ENCODE measurements at places on chromosomes 11 and 22.

DNA sequence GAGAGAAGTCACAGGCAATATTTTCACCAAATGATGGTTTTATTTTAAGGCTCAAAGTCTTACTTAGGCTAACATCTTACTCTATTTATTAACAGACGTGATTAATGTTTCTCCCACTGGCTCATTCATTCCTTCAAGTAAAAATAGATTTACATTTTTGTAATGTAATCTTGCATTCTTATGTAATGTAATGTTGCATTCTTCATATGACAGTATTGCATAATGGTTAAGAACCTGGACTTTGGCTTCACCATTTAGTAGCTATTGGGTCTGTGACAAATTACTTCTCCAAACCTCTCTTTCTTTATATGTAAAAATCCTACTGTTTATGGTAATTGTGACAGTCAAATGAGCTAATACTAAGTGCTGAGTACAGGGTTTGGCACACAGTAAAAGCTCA lies 3.3 kb upstream of the DIXDC1 start:
- DNase-seq: no peak

- DNase-seq: peak; percentile 45
Measured at GRCh38 chr11:130592056-130592455, 143.6 kb downstream of the ADAMTS15 start.

GRCh38 chr11:65095427-65095826 lies 587 bp upstream of the VPS51 start:
- DNase-seq: no peak

DNA sequence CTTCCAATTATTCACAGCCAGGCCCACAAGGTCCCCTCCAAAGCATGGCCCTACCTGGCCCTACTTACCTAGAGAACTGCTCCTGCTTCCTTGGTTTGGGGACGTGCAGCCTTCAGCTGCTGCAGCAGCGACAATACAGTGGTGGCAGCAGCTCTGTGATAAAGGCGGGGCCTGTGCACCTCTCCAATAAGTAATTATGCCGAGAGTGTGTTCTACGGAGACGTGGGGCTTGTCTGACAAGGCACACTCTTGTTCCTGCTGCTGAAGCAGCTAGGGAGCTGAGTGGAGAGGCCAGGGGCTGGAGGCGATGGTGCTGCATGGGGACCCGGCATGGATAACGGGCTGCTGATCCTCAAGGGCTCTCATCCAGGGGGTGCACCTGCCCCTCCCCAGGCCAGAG lies 98.0 kb upstream of the THY1 start:
- no peak for DNase-seq

GRCh38 chr11:28466506-28466905 lies 358.3 kb downstream of the METTL15 start:
- no peak for DNase-seq

- DNase-seq: peak; percentile 35
Measured at GRCh38 chr11:58926251-58926650, 13.0 kb upstream of the GLYATL1 start.

DNA sequence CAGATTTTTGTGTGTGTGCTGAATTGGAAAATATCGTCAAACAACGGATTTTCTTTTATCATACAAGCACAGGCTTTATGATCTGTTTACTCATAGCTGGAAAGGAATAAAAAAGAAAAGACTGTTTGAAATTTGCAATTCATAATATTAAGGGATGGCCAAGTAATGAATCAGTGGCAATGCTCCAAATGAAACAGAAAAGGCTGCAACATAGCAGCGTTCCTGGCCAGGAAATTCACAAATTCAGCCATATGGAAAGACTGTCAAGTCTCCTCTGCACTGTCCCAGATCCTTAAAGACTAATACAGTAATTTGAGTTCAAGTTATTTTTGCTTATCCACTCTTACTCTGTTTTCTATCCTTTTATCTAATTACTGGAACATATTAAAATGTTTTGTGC lies 98.2 kb downstream of the MSANTD4 start:
- peak; percentile 2 for DNase-seq

GRCh38 chr11:69799582-69799981 lies 19.6 kb downstream of the FGF3 start:
- DNase-seq: peak; percentile 13

GRCh38 chr11:119461229-119461963 lies 38.4 kb upstream of the THY1 start:
- peak; percentile 18 for DNase-seq

GRCh38 chr11:124170801-124171586 lies 12.2 kb upstream of the OR10D3 start:
- DNase-seq: no peak

DNA sequence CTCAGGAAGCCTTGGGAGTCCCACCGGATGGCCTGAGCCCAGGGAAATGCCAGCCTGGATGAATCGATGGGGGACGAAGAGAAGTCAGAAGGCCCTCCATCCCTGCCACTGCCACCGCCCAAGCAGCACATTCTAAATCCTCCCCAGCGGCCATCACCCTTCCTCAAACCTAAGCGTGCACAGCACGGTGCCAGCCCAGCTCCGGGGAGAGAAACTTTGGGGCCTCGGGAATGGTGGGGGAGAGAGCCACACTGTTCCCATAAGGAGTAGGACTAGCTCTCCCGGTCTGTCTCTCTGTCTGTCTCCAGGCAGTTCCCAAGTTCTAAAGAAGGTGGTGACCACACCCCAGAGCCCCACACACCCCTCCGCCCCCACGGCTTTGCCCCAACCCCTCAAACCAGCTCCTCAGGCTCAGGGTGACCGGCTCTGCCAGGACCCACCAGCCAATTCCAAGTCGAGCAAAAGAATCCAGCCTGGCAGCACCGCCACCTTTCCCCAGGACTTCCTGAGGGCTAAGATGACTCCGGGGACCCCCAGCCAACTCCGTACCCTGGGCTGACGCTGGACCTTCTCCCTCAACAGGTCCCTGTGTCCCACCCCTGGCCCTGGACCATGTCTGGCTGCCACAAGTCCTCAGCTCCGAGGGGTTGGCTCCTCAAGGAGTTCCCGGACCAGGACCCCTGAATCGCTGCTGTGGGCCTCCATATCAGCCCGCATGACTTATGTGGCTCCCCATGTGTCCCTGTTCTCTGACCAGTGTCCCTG lies 2.7 kb downstream of the AHNAK start:
- DNase-seq: no peak
